ENCODE measurements at places on chromosomes 12 and 14. TPM values are rescaled to one million over a fixed set of nuclear protein-coding genes. Genes with fewer than 3 reads are reported as not detected.

The GRIP1 gene
- 31.1 TPM for total RNA-seq

DNA sequence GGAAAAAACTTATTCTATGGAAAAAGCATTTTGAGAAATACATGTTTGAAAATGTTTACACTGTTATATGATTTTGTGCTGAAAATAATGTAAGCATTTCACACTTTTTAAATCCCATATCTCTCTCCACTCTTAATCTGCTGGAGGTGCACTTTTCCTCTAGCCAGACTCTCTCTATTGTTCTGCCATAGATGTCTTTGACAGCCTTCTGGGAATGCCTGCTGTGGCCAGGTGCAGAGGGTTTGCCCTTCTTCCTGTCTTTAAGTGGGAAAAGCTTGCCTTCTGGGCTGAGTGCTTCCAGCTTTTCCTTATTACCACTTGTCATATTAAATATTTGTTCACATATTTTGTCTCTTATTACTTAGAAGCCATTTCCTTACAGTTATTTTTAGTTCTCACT lies 60.1 kb upstream of the PPM1H start:
- DNase-seq, result no peak

GRCh38 chr12:116616536-116617248 lies 57.5 kb downstream of the MAP1LC3B2 start:
- DNase-seq, result no peak

- no peak for DNase-seq
These were observed 49.5 kb upstream of the PIWIL1 start for GRCh38 chr12:130288206-130288605.

DNA sequence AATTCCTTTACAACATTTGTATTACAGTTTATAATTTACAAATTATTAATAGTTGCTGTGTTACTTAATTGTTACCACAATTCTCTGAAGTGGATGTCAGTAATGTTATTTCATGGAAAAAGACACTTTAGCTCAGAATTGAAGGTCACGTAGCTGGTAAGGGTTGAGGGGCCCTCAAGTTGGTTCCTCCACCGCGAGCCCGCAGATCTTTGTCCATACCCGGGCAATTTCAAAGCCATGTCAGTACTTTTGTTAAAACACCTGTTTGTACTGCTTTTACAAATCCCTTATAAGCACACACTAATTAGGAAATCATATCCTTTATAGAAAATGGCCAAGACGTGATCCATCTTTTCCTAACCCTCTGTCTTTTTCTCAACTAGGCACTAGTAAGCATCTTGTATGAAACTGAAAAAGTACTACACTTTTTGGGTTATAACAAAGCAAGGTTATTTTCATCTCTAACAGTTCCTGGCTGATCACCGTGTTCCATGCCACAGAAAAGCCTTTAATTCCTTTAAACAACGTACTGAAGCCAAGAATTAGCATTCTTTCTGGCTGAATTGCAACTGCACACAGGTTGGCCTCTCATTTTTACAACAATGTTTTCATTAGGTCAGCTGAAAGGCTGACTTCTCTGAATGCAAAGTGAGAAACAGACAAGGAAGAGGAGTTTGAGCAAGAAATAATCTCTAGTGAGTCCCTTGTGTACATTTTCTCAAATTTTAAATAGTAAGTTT lies 76.1 kb downstream of the CNTN1 start:
- no peak for DNase-seq

DNA sequence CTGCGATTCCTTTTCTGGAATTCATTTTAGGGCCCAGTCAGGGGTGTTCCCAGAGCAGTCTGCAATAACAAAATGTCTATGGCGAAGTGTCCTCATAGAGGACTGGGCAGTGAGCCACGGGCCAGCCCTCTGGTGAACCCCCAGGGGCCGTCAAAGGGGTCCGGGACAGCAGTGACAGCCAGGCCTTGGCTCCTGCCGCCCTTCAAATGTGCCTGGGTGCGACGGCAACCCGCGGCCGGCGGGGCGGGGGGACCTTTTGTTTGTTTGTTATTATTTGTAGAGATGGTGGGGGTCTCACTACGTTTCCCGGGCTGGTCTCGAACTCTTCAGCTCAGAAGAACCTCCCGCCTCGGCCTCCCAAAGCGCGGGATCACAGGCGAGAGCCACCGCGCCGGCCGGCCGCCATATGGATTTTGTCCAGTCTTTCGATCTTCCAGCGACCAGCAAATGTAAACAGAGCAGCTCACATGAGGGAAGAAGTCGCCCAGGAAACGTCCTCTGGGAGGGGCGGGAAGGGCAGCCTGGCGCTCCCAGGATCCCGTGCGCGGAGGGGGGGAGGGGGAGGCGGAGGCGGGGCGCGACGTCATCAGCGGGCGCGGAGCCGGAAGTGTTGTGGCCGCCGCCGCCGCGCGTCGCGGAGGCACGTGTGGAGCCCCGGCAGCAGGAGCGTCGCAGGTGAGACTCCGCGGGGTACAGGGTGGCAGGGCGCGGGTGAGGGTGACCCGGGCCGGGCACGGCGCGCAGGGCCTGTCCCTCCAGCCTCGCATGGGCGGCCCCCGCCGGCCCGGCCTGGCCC lies at the start of gene TRMT61A:
TSS of gene TRMT61A (plus strand) at position 610 of the 796 bp plus-strand sequence. CDS start 783 bp downstream, outside the sequence.
- DNase-seq, result peak; percentile 93

DNA sequence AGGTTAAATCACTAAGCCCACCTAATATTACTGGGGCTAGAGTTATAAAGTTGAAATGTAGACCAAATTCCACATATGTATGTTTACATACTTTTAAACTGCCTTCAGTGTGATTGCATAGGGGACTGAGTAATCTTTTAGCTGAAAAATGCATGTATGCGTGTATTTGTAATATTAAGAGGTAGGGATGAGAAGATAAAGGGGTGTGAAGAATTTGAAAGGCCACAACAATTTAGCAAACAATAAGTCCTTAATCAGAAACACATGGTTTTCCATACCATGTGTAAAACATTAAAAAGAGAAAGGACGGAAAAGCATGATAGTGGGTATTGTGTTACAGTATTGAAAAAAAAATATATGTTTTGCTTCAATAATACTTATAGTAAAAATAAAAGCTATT lies 919.9 kb upstream of the FLRT2 start:
- no peak for DNase-seq

DNA sequence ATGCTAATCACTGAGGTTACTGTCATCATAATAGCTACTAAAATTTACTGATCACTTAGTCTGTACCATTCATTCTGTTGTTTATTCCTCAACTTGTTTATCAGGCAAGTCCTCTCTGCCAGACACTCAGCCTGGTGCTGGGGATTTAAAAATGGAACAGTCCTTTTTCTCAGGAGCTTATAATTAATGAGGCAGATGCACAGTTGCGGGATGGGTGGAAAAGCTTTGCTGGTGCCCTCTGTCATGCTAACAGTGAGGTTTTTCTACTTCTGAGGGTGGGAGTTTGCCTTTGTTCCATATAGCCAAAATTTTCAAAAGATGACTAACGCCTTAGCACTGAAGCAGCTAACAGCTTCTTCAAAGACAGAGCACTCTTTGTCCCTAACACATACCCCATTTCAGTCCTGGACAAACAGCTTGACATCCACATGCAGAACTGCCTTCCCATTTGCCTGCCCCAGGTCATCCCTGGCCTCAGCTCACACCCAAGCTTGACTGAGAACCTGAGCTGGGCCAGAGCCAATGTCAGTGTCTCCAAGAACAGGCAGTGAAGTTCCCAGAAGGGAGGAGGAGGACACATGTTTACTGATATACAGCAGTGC lies 30.8 kb upstream of the HSPB8 start:
- no peak for DNase-seq

DNA sequence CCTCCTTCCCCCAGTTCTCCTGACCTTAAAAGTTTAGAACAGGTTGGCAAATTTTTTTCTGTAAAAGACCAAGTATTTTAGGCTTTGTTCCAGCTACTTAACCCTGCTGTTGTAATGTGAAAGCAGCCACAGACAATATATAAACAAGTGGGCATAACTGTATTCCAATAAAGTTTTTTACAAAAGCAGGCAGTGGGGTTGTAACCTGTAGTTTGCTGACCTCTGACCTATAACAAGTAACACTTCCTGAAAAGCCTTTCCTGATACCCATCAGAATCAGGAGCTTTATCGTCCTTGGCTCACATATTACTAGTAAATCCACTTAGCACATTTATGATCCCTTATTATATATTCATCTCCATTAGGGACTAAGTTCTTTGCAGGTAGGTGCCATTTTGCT lies 13.1 kb upstream of the SMARCC2 start:
- no peak for DNase-seq

DNA sequence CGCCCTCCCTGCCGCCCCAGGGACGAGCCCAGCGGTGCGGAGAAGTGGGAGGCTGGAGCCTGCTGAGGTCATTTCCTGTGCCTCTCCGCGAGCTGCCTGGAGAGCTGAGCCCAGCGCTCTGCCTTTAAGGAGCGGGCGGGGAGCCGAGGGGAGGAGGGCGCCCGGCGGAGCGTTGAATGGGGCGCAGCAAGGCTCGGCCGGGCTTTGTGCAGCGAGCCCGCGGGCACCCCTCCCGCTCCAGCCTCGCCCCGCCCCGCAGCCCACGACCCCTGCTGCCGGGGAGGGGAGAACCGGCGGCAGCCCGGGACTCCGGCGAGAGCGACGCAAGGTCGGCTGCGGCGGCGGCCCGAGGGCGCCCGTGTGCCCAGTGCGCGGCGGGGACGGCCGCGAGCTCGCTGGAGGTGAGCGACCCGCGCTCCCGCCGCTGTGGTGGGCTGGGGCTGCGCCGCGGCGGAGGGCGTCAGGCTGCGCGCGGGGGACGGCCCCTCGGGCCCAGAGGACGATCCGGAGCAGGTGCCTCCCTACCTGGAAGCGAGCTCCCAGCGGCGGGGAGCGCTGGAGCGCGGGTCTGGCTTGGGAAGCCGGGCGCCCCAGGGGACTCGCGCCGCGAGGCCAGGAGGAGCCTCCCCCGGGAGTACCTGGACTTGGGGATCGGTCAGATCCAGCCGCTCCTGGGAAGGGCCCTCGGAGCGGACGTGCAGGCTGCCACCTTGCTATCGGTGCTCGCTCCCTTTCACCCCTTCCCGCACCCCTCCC lies at the start of gene PLEKHH1:
TSS of gene PLEKHH1 (plus strand) at position 293 of the 756 bp plus-strand sequence. CDS start 8,578 bp downstream, outside the sequence.
- DNase-seq, result peak; percentile 74

All from ureter (tissue), 1 donor.